Hypothalamus (tissue), 51 donors: ENCODE measurements at places on chromosomes 4 and X.

DNA sequence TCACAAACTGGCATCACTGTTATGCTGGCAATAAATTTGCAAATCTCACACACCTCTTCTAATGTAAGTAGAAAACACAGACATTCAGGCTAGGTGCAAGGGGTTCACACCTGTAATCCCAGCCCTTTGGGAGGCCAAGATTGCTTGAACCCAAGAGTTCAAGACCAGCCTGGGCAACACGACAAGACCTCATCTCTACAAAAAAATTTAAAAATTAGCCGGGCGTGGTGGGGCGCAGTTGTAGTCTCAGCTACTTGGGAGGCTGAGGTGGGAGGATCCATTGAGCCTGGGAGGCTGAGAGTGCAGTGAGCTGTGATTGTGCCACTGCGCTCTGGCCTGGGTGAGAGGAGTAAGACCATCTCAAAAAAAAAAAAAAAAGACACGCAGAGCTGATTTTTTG lies 83.1 kb upstream of the ENPP6 start:
- DNase-seq = no peak

DNA sequence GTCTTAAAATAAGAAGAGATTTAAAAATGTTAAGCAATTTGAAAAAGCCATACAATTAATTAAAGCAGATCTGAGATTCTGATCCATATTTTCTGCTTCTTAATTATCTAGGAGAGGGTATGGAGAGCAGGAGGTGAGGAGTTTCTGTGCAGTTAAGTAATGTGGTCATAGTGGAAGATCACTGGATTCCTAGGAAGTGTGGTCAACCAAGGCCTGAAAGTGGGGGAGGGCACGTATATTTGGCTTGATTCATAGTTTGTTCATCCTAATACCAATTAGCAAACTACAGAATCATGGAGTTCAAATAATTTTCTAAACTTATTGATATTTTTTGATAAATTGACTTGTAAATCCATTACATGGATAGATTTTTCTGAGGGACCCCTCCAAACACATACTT lies 768.3 kb downstream of the RAPGEF2 start:
- no peak for DNase-seq

DNA sequence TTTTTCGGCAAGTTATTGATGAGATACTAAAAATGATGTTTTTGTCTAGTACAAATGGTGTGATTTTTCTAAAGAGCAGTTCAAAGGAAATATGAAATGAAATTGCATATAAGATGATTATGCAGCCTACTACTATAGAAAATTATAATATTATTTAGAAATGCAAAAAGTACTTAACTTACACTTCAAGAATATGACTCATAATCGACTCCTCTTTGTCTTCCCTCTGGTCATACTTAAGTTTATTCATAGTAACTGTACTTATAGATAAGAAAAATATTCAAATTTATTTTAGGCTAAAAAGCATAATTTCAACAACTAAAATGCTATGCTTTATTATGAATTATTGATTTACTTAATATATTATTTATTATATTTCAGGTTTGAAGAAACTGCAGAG lies 33.2 kb downstream of the CEP44 start:
- no peak for DNase-seq

- DNase-seq = no peak
These were observed 26.0 kb downstream of the TBC1D19 start for GRCh38 chr4:26609868-26610267.

GRCh38 chrX:19089555-19090040 lies 32.7 kb downstream of the ADGRG2 start:
- no peak for DNase-seq

DNA sequence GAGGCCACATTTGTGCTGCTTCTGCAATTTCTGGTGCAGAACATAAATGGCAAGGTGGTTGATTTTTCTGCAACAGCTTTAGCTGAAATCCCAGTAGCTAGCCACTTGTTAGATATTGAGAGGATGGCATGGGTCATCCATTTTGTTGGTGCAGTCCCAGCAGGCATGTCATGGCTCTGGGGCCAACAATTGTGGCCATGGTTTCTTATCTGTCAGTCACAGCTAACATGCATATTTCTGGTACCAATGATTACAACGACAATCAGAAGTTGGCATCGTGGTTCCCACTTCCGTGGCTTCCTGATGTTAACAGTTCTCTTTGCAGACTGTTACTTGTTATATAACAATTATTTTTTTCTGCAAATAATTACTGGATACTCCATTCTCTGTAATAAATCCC lies 42.8 kb upstream of the PRKG2 start:
- DNase-seq = no peak

DNA sequence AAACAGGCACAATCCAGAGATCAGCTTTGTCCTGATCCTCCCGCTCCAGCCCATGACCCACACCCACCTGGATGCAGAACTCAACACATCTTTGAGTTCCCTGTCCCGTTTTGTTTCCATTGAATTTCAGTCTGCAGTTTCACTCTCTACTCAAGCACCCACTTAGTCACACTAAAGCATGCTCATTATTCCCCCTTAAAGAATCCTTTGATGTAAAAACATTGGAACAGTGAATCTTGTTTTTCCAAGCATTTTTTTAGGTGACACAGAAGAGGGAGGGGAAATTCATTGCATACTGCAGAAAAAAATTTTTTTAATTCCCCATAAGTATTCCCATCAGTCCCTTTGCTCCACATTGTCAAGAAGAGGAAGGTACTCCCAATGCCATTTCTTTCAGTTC lies 249.7 kb upstream of the TTC29 start:
- DNase-seq = no peak

GRCh38 chr4:92969650-92970379 lies 666.0 kb downstream of the GRID2 start:
- DNase-seq = no peak

GRCh38 chrX:129781134-129781672 lies 1.5 kb downstream of the SASH3 start:
- no peak for DNase-seq

GRCh38 chr4:5826437-5827107 lies 66.3 kb downstream of the CRMP1 start:
- DNase-seq = no peak

DNA sequence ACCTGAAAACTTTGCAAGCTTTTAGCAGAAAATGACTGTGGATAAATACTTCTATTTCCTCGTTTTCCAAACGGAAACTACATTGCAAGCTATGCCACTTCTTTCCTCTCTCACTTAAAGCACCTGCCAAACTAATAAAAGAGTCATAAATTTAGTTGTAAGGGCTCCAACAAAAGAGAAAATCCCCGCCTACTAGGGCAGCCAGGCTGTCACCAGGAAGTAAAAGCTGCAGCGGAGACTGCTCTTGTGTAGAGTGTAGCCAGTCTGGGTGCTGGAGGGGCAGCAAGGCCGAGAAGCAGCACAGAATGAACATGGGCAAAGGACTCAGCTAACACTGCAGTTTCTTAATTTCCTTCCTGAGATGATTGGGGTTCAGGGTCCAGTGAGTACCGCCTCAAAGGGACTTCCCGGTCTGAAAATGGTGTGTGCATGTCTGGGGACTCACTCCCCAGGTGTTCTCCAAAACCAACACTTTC lies 89.3 kb upstream of the MAML3 start:
- no peak for DNase-seq

DNA sequence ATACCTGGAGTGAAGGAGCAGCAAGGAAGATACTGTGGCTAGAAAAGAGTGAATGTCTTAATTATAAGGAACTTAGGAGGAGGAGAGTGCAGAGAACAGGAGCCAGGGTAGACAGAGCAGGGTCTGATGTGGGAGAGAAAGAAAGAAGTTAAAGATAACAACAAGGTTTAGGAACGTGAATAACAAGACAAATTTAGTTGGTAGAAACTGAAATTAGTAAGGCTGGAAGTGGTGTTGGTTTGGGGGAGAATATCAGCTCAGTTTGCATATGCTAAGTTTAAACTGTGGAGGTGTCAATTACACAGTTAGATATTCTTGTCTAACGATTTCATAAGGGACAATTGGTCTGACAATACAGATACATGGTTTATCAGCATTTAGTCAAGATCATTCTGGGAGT lies 1123.7 kb upstream of the PABPC4L start:
- DNase-seq = no peak

- no peak for DNase-seq
These were observed 353.3 kb upstream of the MAGEB16 start for GRCh38 chrX:35444671-35445355.

- DNase-seq = no peak
These were observed 41.3 kb downstream of the BCOR start for GRCh38 chrX:40056420-40056819.

DNA sequence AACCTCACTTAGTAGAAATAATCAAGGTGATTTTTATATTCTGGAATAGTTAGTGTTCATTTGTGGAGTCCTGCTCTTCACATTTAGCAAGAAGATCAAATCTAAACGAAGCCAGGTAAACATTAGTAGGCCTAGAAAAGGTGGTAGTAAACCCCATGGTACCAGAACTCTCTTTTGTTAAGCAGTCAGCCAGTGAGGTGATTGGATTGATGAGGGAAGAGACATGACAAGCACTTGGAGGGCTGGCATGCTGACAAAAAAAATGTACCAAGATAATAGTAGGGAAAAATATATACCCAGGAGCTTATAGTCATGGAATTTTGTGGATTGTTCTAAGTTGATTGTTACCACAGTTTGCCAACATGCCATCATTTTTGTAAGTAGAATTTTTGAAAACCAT lies 163.8 kb downstream of the BANK1 start:
- no peak for DNase-seq
